Thymus (tissue), 14 donors: ENCODE measurements at places on chromosomes 2 and 18. TPM values are rescaled to one million over a fixed set of nuclear protein-coding genes. Genes with fewer than 3 reads are reported as not detected.

DNA sequence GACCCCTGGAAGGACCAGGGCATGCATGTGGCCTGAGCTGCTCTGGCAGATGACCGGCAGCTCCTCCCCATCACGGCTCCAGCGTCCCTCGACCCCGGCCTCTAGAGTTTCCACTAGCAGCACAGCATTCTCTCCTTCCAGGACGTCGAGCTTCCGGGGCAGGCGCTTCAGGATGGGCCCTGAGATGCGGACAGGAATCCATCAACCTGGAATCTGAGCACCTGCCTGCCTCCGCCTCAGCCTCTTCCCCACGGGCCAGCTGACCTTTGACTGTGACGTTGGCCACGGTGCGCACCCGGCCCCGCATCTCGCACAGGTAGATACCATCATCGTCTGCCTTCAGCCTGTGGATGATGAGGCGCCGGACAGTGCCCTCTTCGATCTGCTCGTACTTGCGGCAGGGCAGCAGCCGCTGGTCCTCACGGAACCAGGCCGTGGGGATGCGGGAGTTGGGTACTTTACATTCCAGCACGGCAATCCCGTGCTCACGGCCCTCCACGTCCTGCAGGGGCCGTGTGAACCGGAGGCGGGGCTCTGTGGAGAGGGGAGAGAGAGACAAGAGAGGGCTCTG, 3.5 kb downstream of the OBSL1 start:
- H3K4me3 ChIP-seq, result no peak overlapping the region
- peaks cover 81% of the 10 kb centered on the region for H3K27me3 ChIP-seq
- no peaks in the 10 kb centered on the region for H3K4me1 ChIP-seq
- no peak for DNase-seq
- no peaks in the 10 kb centered on the region for H3K36me3 ChIP-seq

- H3K36me3 ChIP-seq, result no peaks in the 10 kb centered on the region
- H3K4me3 ChIP-seq, result no peak overlapping the region
- peaks cover 3% of the 10 kb centered on the region for H3K4me1 ChIP-seq
- no peaks in the 10 kb centered on the region for H3K27me3 ChIP-seq
- H3K27ac ChIP-seq, result no peak overlapping the region
These were observed 21.8 kb downstream of the DOK1 start for GRCh38 chr2:74576211-74576862.

The PTCD3 gene
- polyA plus RNA-seq, result 57.4 TPM

GRCh38 chr18:45334191-45334590, 281.1 kb upstream of the SLC14A2 start:
- no peak overlapping the region for H3K27ac ChIP-seq
- no peaks in the 10 kb centered on the region for H3K27me3 ChIP-seq
- H3K4me3 ChIP-seq, result no peak overlapping the region
- no peaks in the 10 kb centered on the region for H3K36me3 ChIP-seq

GRCh38 chr2:214377286-214377624, 33.6 kb upstream of the VWC2L start:
- no peak for DNase-seq
- no peaks in the 10 kb centered on the region for H3K27me3 ChIP-seq
- H3K27ac ChIP-seq, result no peak overlapping the region
- no peaks in the 10 kb centered on the region for H3K36me3 ChIP-seq
- no peaks in the 10 kb centered on the region for H3K4me1 ChIP-seq

GRCh38 chr18:42459873-42460272, 504.8 kb downstream of the PIK3C3 start:
- no peak overlapping the region for H3K27ac ChIP-seq
- no peaks in the 10 kb centered on the region for H3K36me3 ChIP-seq
- DNase-seq, result no peak
- H3K4me3 ChIP-seq, result no peak overlapping the region
- H3K27me3 ChIP-seq, result no peaks in the 10 kb centered on the region

DNA sequence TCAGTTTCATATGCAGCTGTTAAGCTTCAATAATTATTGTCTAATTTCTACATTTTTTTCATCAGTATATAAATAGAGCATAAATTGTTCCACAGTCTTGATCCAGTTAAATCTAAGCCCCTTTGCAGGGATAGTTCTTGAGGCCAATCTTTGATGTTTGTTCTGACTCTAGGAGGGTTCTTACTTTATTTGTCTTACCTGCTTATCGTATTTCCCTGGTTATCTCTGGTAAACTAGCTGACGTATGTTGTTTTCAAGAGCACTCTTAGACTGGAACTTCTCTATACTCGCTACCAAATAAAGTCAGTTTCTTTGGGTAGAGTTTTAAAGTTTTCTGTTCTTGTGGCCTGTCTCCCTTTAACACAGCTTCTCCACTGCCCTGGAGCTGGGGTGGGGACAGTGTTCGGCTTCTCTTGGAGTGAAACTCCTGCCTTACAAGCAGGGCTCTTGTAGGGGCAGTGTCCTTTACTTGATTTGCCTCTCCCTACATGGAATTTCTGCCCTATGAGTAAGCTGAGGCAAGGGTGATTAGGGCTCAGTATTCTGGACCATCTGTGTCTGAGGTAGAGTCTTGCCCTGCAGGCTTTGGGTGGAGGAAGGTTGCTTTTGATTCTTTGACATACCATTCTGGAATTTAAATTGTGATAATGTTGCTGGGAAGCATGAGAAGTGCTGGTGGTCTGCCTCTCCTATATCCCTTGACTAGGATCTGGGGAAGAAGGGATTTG, 90.3 kb downstream of the PTPN4 start:
- no peaks in the 10 kb centered on the region for H3K27me3 ChIP-seq
- no peaks in the 10 kb centered on the region for H3K36me3 ChIP-seq
- DNase-seq, result no peak

The SP140 gene
- 10.5 TPM for polyA plus RNA-seq

The TRABD2A gene
- 13.8 TPM for polyA plus RNA-seq

The PLA2R1 gene
- polyA plus RNA-seq, result 2.7 TPM

DNA sequence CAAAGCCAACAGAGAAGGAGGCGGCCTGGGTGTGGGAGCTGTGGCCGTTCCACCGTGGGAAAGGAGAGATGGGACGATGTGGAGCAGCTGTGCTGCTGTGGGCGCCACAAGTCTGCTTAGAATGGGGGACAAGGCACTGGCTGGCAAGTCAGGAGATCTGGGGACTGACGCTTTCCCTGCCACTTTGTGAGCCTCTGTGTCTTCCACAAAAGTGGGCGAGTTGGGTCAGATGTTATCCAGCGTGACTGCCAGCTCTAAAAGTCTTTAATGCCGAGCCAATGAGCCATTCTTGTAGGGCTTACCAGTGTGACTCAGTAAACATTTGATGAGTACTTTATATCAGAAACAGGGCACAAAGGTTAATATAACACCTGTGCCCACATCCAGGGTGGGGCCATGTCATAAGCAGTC, 113.6 kb upstream of the MGAT5 start:
- H3K4me1 ChIP-seq, result peaks cover 36% of the 10 kb centered on the region
- no peak overlapping the region for H3K4me3 ChIP-seq
- H3K27me3 ChIP-seq, result no peaks in the 10 kb centered on the region
- no peak for DNase-seq

DNA sequence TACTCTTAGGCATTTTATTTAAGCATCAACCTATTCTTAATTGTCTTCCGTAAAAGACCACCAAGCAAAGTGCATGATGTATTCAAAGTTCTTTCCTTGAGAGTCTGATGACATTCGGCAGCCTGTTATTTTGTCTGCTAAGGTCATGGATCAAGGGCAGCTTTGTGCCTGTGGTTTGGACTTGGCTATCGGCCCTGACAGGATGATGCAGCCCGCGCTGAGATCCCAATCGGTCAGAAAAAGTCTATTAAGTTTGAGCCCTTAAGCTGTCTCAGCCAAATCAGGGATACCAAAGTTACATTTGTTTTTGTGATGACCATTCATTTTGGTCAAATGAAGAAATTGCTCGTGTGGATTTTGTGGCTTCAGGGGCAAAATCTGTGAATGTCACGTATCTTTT, 718.9 kb upstream of the FANCL start:
- no peak for DNase-seq
- no peaks in the 10 kb centered on the region for H3K27me3 ChIP-seq
- H3K4me3 ChIP-seq, result no peak overlapping the region
- H3K36me3 ChIP-seq, result no peaks in the 10 kb centered on the region

- no peaks in the 10 kb centered on the region for H3K27me3 ChIP-seq
- H3K4me1 ChIP-seq, result peaks cover 20% of the 10 kb centered on the region
- H3K27ac ChIP-seq, result no peak overlapping the region
These were observed 65.9 kb downstream of the MGAT5 start for GRCh38 chr2:134319596-134320254.

The TMEM37 gene
- 4.9 TPM for polyA plus RNA-seq

DNA sequence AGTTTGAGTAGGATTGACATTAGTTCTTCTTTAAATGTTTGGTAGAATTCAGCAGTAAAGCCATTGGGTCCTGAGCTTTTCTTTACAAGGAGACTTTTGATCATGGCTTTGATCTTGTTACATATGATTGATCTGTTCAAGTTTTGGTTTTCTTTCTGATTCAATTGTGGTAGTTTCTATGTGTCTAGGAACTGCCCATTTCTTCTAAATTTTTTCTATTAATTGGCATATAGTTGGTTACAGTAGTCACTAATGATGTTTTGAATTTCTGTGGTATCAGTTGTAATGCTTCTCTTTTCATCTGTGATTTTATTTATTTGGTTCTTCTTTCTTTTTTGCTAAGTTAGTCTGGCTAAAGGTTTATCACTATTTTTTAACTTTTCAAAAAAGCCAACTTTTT, 73.3 kb upstream of the DLGAP1 start:
- H3K27ac ChIP-seq, result no peak overlapping the region
- no peak for DNase-seq
- no peaks in the 10 kb centered on the region for H3K4me1 ChIP-seq

GRCh38 chr2:53740170-53740569, 27.4 kb upstream of the CHAC2 start:
- no peak overlapping the region for H3K27ac ChIP-seq
- H3K4me3 ChIP-seq, result no peak overlapping the region
- H3K4me1 ChIP-seq, result no peaks in the 10 kb centered on the region
- H3K36me3 ChIP-seq, result peaks cover 7% of the 10 kb centered on the region
- H3K27me3 ChIP-seq, result no peaks in the 10 kb centered on the region

DNA sequence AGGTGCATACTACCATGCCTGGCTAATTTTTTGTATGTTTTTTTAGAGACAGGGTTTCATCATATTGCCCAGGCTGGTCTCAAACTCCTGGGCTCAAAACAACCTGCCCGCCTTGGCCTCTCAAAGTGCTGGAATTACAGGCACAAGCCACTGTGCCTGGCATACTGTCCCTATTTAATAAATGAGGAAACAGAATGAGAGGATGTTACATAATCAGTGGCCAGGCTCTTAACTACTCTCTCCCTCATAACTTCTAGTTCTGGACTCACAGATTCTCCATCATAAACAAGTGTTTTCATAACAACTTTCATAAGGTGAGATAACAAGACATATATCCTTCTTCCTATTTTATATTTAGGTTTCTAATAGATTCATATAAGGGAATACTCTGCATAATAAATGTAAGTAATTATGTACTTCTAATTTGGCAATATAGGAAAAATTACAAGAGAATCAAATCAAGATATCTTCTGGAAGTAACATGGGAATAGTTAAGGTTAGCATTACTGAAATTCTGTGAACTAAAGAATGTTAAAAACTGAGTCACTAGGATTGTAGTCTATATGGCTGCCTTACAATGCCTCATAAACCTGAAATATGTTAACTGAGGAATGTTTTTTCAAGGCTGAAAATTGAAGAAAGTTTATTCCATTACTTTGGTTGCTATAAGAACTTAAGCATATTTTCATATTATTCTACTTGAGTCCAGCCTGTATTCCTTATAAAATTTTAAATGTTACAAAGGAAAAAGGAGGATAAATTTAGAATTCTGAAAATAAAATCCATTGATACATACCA, 71.3 kb downstream of the SLC25A12 start:
- no peaks in the 10 kb centered on the region for H3K27me3 ChIP-seq
- H3K4me3 ChIP-seq, result no peak overlapping the region
- H3K27ac ChIP-seq, result no peak overlapping the region
- no peaks in the 10 kb centered on the region for H3K4me1 ChIP-seq
- DNase-seq, result no peak
- peaks cover 10% of the 10 kb centered on the region for H3K36me3 ChIP-seq

The SGPP2 gene
- polyA plus RNA-seq, result 4.4 TPM

GRCh38 chr2:96760986-96761832, 507 bp downstream of the CNNM4 start:
- no peak for DNase-seq
- H3K36me3 ChIP-seq, result no peaks in the 10 kb centered on the region
- no peak overlapping the region for H3K27ac ChIP-seq
- H3K4me1 ChIP-seq, result peaks cover 33% of the 10 kb centered on the region

- no peaks in the 10 kb centered on the region for H3K36me3 ChIP-seq
- peaks cover 15% of the 10 kb centered on the region for H3K27me3 ChIP-seq
- H3K4me3 ChIP-seq, result no peak overlapping the region
- no peak for DNase-seq
These were observed 2.5 kb downstream of the PSTPIP2 start for GRCh38 chr18:46069524-46069923.

DNA sequence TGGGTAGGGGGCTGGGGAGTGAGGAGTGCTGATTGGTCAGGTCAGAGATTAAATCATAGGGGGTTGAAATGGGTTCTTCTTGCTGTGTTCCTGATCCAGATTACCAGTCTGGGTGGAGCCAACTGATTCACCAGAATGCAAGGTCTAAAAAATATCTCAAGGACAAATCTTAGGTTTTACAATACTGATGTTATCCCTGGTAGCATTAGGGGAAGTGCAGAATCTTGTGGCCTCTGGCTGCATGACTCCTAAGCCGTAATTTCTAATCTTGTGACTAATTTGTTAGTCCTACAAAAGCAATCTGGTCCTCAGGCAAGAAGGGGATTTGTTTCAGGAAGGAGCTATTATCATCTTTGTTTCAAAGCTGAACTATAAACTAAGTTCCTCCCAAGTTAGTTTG, 289.2 kb upstream of the KYNU start:
- no peaks in the 10 kb centered on the region for H3K4me1 ChIP-seq
- DNase-seq, result no peak
- no peak overlapping the region for H3K4me3 ChIP-seq
- H3K27ac ChIP-seq, result no peak overlapping the region
- H3K36me3 ChIP-seq, result no peaks in the 10 kb centered on the region

- no peaks in the 10 kb centered on the region for H3K27me3 ChIP-seq
- no peak for DNase-seq
- no peak overlapping the region for H3K4me3 ChIP-seq
- no peaks in the 10 kb centered on the region for H3K36me3 ChIP-seq
- H3K4me1 ChIP-seq, result no peaks in the 10 kb centered on the region
These were observed 115.1 kb upstream of the GPC1 start for GRCh38 chr2:240320204-240320993.

- H3K4me3 ChIP-seq, result no peak overlapping the region
- DNase-seq, result no peak
- H3K4me1 ChIP-seq, result peaks cover 14% of the 10 kb centered on the region
- H3K36me3 ChIP-seq, result no peaks in the 10 kb centered on the region
- no peaks in the 10 kb centered on the region for H3K27me3 ChIP-seq
These were observed 23.2 kb upstream of the ACVR1 start for GRCh38 chr2:157899125-157899839.

DNA sequence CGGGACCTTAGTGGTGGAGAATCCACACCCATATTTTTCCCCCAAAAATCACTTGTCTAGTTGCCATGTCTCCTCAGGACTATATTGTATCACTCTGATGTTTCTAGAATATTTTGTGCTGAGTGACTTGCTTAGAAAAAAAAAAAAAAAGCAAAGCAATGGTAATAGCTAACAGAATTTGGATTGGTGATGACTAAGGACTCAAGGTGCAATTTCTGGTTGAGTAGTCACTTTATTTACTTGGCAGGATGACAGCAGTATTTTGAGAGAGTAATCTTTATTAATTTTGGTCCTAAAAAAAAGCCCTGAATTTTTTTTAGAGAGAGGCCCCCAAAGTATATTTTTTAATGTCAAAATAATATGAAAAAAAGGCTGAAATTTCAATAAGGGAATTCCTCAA, 32.8 kb upstream of the MYO3B start:
- DNase-seq, result no peak
- no peak overlapping the region for H3K27ac ChIP-seq
- no peaks in the 10 kb centered on the region for H3K27me3 ChIP-seq
- no peak overlapping the region for H3K4me3 ChIP-seq
- no peaks in the 10 kb centered on the region for H3K36me3 ChIP-seq

The SLC9A4 gene
- polyA plus RNA-seq, result 0.66 TPM
